ENCODE measurements at places on chromosomes 7 and 10.
A peak's percentile ranks its signal among the peaks of the same experiment; 100 is the strongest.

DNA sequence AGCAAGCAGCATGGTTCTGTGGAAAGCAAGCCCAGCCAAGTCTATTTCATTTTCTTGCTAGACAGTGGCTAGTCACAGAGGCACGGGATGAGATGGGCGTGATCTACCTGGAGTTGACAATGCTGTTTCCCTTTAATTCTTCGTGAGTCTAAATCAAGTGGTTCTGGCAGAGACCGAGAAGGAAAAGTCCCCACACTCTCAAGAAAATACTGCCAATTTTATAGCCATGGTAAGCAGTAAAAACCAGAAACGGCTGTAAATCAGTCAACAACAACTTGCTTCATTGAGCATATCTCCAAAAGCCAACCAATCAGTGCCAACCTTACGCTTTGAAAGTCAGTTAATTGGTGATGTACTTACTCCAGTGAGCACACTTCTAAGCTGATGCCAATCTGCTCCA is 223.4 kb downstream of the SEC23IP start:
- DNase-seq = no peak

DNA sequence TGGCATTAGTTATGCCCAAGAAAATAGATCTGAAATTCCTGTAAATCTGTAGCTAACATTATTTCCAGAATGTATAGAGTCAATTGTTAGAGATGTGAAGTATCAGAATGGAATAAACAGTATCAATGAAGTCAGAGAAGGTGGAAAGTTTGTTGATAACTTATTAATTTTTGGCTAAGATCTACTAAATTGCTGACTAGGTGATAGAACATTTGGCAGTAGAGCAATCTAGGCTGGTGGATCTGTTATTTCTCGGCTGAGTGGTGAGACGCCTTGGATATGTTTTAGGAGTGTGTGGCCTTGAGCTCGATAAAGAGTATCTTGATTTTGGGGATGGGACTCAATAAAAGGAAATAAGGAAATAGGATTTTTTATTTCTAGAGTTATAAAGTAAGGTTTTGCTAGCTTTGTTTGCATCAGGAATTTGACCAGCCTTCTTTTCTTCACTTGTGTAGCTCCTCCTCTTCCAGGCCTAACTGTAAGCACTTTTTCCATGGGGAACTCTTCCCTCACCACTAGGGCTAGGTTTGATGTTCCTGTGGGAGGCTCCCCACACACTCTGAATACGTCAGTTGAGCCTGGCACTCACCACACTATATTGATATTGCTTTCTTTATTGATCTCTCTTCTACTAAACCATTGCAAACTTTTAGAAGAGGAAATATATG is 86.8 kb upstream of the CSTF2T start:
- DNase-seq = no peak

- no peak for DNase-seq
Measured at GRCh38 chr7:101823096-101823495, 5.7 kb downstream of the CUX1 start.

GRCh38 chr10:113027230-113027573 is 77.2 kb downstream of the TCF7L2 start:
- no peak for DNase-seq

DNA sequence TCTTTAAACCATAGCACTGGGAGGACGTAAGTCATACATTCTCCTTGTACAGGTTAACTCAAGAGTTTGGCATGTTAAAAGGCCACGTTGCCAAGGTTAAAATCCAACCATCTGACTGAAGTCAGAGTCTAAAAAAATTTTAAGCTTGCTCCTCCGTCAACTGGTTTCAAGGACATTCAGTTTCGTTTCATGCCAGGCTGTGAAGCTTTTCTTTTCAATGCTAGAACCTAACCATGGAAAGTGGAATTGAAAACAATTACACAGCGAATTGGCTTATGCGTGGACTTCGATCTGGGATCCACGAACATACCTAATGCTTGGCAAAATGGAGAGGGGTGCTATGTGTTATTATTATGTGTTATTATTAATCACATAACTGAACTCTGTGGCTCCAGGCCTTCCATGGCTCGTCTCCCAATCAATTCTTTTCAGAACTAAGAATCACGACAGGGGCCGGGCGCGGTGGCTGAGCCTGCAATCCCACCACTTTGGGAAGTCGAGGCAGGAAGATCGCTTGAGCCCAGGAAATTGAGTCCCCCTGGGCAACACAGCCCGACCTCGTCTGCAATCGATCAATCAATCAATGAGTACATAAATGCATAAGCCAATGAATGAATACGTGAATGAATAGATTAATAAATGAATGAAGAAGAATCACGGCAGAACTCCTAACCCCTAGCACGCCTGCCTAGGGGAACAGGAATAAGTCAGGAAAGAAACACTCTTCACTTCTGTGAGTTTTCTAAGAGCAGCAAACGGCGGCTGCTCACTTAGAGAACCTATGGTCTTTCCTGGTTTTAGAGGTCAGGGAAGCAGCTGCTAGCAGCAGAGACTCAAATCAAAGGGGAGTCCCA is 733 bp upstream of the ARL5B start:
- DNase-seq = peak; percentile 59

All from iris pigment epithelial cell (primary cell).